Epithelial cell of proximal tubule (primary cell): ENCODE measurements at places on chromosomes 3 and 15.

GRCh38 chr3:159897331-159898075, 91.1 kb upstream of the IL12A start:
- no peak for DNase-seq

GRCh38 chr3:59908701-59909100, 858.9 kb upstream of the CFAP20DC start:
- no peak for DNase-seq

GRCh38 chr3:185402561-185402960, 39.6 kb downstream of the MAP3K13 start:
- DNase-seq, result no peak

DNA sequence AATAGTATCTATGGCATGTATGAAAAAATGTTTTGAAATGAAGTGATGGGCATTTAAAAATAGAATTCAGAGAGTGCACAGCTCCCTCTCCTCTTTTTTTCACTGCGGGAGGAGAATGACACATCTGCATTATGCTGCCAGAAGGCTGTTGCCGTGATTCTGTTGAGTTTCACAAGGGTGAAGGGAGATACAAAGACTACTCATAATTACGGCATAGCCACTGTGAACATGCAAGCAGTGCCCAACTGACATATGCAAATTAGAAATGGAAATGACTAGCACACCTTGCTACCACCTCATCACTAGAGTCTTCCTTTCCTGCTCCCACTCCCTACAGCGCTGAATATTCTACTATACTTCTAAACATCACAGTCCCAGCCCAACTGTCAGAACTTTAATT, 20.1 kb downstream of the IFT57 start:
- no peak for DNase-seq

- peak; percentile 36 for DNase-seq
Observed at GRCh38 chr3:128383316-128384235, 83.1 kb downstream of the DNAJB8 start.

- DNase-seq, result no peak
Observed at GRCh38 chr15:71494563-71495397, 315.6 kb upstream of the NR2E3 start.

DNA sequence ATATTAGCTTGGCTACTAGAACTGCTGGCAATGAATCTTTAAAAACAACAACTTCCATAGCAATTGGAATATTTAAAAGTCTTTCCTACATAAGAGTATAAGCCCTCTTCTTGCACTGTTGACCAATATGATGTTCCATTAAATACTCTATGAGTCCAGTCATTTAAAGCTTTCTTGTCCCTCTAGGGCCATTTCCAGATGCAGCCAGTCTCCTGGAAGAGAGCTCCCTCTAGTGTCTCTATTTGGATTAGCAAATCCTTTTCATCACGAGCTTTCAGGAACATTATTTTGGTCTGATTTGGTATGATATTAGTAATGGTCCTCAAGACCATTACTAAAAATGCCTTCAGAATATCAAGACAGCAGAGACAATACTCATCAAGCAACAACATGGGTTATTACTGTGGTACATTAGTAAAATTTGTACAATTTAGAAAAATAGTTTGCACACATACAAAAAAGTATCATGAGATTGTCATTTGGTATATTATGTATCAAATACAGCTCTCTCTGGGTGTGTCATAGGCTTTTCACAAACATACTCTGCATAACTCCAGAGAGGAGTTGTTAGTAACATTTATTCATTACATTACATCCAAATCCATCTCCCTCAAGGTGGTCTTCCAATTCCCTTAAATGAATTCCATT, 101.3 kb downstream of the DPH6 start:
- DNase-seq, result no peak

DNA sequence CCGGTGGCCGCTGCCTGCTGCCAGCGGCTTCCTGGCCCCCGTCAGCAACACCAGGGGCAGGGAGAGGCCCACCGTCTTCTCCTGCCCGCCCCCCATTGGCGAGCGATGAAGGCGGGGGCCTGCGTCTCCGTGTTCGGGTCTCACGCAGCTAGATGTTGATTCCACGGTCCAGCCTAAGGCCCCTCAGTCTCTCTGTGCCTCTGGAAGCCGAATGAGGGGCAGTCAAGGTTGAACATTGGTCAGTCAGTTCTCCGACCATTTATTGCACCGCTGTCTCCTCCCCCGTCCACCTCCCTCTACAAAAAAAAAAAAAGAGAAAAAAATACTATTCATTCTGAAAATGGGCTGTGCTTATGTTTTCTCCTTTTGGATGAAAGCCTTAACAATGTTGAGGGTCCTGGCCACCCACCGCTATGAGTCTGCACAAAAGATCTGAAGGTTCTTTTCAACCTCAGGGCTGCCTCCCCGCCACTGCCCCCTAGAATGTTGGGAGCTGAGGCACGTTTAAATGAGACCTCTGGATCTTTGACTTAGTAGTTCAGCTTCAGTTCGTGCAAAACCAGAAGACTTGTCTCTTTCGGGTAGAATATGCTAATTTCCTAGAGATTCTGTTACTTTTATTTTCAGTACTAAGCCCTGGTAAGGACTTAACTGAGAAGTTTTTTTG, 736 bp downstream of the IREB2 start:
- DNase-seq, result no peak

DNA sequence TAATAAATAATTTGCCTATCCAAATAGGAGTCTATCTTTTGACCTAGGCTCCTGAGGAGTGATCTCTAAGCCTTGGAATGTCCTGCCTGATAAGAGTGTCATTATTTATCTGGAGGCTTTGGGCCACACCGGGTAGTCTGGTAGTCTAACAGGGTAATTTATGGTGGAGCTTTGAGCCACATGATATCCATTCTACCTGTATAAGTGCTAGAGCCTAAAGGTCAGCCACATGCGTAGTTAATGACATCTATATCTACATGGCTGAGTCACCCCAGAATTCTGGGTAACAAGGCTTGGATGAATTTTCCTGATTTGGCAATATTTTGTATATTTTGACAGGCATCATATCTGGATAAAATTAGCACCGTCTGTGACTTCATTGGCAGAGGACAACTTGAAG, 681.4 kb downstream of the MCTP2 start:
- no peak for DNase-seq

GRCh38 chr3:52204337-52205073, 6.5 kb downstream of the ALAS1 start:
- DNase-seq, result no peak

DNA sequence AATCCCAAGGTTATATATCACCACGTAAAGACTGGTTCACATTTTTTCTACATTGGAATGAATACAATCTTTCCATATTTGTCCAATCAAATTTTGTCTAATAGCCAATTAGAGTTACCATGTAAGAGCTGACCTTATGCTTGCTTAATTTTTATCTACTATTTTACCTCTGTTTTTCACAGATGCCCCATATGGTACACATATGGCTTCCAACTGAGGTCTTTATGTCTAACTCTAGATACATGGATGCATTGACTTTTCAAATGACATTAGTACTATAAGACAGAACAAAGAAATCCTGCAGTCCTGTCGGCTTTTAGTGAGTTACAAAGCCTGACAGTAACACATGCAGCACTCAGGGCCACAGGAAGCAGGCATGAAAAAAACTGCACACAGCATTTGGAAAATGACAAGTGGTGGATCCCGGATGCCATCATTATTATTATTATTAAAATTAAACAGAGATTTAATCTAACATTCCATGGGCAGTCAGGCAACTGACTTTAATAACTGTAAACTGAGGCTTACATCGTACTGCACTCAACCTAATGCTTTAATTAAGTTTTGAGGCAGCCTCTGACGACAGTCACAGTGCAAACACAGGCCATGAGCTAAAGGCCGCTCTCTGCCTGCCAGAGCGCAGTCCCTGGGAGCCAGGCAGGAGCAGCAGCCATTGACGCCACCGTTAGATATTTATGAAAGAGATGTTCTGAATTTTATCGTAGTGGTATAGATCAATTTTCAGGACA, 113.9 kb upstream of the TMCO5A start:
- DNase-seq, result no peak

DNA sequence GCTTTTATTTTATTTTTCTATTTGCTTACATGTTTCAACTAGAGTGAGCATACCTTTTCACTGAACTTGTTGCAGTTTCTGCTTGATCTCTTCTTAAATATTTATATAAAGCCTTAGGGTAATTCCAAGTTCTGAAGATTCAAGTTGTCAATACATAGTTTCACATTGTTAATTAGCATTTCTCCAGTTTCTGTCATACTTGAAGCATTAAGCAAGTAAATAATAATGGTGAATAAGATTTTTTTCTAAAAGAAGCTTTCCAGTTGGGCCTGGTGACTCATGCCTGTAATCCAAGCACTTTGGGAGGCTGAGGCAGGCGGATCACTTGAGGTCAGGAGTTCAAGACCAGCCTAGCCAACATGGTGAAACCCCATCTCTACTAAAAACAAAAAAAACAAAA, 53.9 kb downstream of the CALML4 start:
- DNase-seq, result no peak

GRCh38 chr3:51845129-51845528, 16.3 kb upstream of the IQCF2 start:
- DNase-seq, result no peak

GRCh38 chr3:122942937-122943827, 84.4 kb downstream of the SEMA5B start:
- no peak for DNase-seq

DNA sequence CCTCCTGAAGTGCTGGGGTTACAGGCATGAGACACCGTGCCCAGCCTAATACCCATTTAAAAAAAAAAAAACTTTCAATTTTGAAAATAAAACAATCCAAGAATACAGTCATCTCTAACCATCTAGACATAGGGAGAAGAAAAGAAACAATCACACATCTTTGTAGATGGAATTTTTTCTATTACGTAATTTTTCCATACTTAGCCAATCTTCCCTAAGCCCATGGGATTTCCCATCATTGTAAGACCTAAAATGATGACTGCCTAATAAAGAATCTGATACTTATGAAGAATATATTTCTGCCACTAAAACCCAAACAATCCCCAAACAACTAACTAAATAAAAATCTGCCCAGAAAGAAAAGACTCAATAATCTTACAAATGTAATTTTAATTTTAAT, 88.7 kb downstream of the CBLB start:
- DNase-seq, result no peak

DNA sequence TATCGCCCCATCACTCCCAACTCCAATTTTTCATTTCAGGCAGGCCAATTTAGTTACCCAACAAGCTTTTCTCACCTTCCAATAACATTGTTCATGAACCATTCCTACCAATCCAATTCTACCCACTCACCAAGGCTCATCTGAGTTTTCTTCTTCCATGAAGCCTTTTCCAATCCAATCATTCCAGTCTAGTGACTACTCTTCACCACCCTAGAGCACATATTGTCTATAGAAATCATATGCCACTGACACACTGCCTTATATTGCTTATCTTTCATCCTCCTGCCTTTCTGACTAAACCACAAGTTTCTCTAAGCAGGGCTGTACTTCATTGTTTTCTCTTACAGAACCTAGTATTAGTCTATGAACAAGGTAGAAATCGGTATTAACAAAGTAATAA, 11.4 kb downstream of the CCDC14 start:
- DNase-seq, result no peak

- peak; percentile 93 for DNase-seq
Observed at GRCh38 chr3:58607816-58608215, 30.6 kb upstream of the FAM107A start.

- DNase-seq, result no peak
Observed at GRCh38 chr3:134792700-134793099, 2.4 kb upstream of the EPHB1 start.

- DNase-seq, result no peak
Observed at GRCh38 chr15:85748729-85749128, 46.0 kb downstream of the KLHL25 start.

DNA sequence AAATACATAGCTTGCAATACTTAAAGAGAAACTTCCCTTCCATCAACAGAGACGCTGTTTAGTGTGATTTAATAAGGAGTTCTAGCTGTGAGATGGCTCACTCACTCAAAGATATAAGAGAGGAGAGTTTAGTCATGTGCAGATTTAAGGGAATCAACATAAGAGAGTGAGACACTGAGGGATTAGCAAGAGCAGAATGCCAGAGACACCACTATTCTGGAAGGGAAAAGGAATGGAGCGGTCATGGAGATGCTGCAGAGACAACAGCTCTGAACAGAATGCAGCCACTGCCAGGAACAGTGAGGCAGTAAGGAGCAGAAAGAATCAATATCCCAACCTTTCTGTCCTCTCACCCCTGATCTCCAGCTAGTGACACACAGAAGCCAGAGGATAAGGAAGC, 248.8 kb downstream of the MBNL1 start:
- DNase-seq, result no peak
